Neural cell (in vitro differentiated cells): ENCODE measurements at places on chromosomes 7 and 10. TPM values are rescaled to one million over a fixed set of nuclear protein-coding genes. Genes with fewer than 3 reads are reported as not detected.

The IGFBP3 gene
- polyA plus RNA-seq = 1.6 and 3.9 TPM in 2 replicates

The NAT16 gene
- polyA plus RNA-seq = 4.0 and 4.5 TPM in 2 replicates

The DLX6 gene
- polyA plus RNA-seq = 53.6 and 58.8 TPM in 2 replicates

The PPP1R3C gene
- polyA plus RNA-seq = 0.51 and 0.64 TPM in 2 replicates

The CTAGE8 gene
- not detected in 2 replicates for polyA plus RNA-seq

The PON3 gene
- polyA plus RNA-seq = not detected in 2 replicates

The DKK1 gene
- 0.12 TPM in 1 of 2 replicates, not detected in the other for polyA plus RNA-seq

The PIK3AP1 gene
- 0.05 TPM in 1 of 2 replicates, not detected in the other for polyA plus RNA-seq

The DLG5 gene
- 72.9 and 84.0 TPM in 2 replicates for polyA plus RNA-seq

The PTF1A gene
- not detected in 2 replicates for polyA plus RNA-seq

The CHAT gene
- polyA plus RNA-seq = not detected in 2 replicates

The LBX1 gene
- polyA plus RNA-seq = 0.08 TPM in 1 of 2 replicates, not detected in the other

The CLCN1 gene
- polyA plus RNA-seq = 0.20 TPM in 1 of 2 replicates, not detected in the other

The ARMH3 gene
- polyA plus RNA-seq = 11.7 and 13.4 TPM in 2 replicates

The HMX3 gene
- polyA plus RNA-seq = not detected in 2 replicates

The ZNF727 gene
- polyA plus RNA-seq = not detected in 2 replicates

The SORCS1 gene
- 27.0 and 30.2 TPM in 2 replicates for polyA plus RNA-seq

The FKBP14 gene
- 19.6 and 36.7 TPM in 2 replicates for polyA plus RNA-seq

The ETV1 gene
- 1.3 and 1.5 TPM in 2 replicates for polyA plus RNA-seq

The OR6B1 gene
- polyA plus RNA-seq = not detected in 2 replicates

The SNX10 gene
- 25.6 and 31.1 TPM in 2 replicates for polyA plus RNA-seq

The ANXA8L1 gene
- not detected in 2 replicates for polyA plus RNA-seq

The SPDYE9 gene
- 0.48 and 0.87 TPM in 2 replicates for polyA plus RNA-seq

The CRHR2 gene
- polyA plus RNA-seq = 0.15 and 0.42 TPM in 2 replicates

The HOXA10 gene
- polyA plus RNA-seq = not detected in 2 replicates

The NMT2 gene
- polyA plus RNA-seq = 17.7 and 24.6 TPM in 2 replicates

The GIMAP1 gene
- not detected in 2 replicates for polyA plus RNA-seq

The TDRD1 gene
- polyA plus RNA-seq = not detected in 2 replicates

The ALOX5 gene
- polyA plus RNA-seq = not detected in 2 replicates

The C10orf143 gene
- polyA plus RNA-seq = 0.44 and 1.4 TPM in 2 replicates

The SCIN gene
- 0.53 TPM in 1 of 2 replicates, not detected in the other for polyA plus RNA-seq

The CPEB3 gene
- polyA plus RNA-seq = 17.9 and 20.0 TPM in 2 replicates

The CACNA2D1 gene
- 6.7 and 7.0 TPM in 2 replicates for polyA plus RNA-seq

The IFIT2 gene
- polyA plus RNA-seq = 0.26 and 1.1 TPM in 2 replicates

The PON1 gene
- polyA plus RNA-seq = 0.25 TPM in 1 of 2 replicates, not detected in the other

The CCDC172 gene
- polyA plus RNA-seq = not detected in 2 replicates

The MMS19 gene
- polyA plus RNA-seq = 49.8 and 54.1 TPM in 2 replicates

The IL6 gene
- not detected in 2 replicates for polyA plus RNA-seq

The TAS2R4 gene
- 2.3 and 2.4 TPM in 2 replicates for polyA plus RNA-seq

The GRID1 gene
- polyA plus RNA-seq = 7.3 and 10.4 TPM in 2 replicates

The RADIL gene
- 4.1 and 6.6 TPM in 2 replicates for polyA plus RNA-seq

The EN2 gene
- not detected in 2 replicates for polyA plus RNA-seq

The XRCC2 gene
- 0.89 and 1.2 TPM in 2 replicates for polyA plus RNA-seq

The CPED1 gene
- polyA plus RNA-seq = not detected in 2 replicates

The CALHM3 gene
- polyA plus RNA-seq = not detected in 2 replicates

The PIK3CG gene
- not detected in 2 replicates for polyA plus RNA-seq

The PANK1 gene
- polyA plus RNA-seq = 15.4 and 30.5 TPM in 2 replicates
